Activated T-cell treated with anti-CD3 and anti-CD28 coated beads, Interleukin-2, amount 50 U/mL, for 72 hours (primary cell): ENCODE measurements at places on chromosomes 1 and 21. TPM values are rescaled to one million over a fixed set of nuclear protein-coding genes. Genes with fewer than 3 reads are reported as not detected.
A peak's percentile ranks its signal among the peaks of the same experiment; 100 is the strongest.

The UBL4B gene
- total RNA-seq: not detected

The SCAF4 gene
- 46.0 TPM for total RNA-seq

The TRPM2 gene
- 3.2 TPM for total RNA-seq

The ODR4 gene
- total RNA-seq: 17.5 TPM

The AQP10 gene
- not detected for total RNA-seq

The PTGFRN gene
- total RNA-seq: 14.0 TPM

DNA sequence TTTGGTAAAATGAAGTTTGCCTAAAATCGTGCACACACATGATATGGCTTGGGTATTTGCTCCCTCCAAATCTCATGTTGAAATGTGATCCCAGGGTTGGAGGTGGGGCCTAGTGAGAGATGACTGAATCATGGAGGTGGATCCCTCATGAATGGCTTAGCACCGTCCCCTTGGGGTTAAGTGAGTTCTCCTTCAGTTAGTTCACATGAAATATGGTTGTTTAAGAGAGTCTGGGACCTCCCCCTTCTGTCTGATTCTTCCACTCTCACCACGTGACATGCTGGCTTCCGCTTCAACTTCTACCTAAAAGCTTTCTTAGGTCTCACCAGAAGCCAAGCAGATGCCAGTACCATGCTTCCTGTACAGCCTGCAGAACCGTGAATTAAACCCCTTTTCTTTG, 58.4 kb downstream of the SIPA1L2 start:
- DNase-seq: no peak

- DNase-seq: no peak
Observed at GRCh38 chr1:18018366-18018765, 89.2 kb upstream of the IGSF21 start.

GRCh38 chr1:219518168-219518906, 94.6 kb downstream of the ZC3H11B start:
- DNase-seq: peak; percentile 20

DNA sequence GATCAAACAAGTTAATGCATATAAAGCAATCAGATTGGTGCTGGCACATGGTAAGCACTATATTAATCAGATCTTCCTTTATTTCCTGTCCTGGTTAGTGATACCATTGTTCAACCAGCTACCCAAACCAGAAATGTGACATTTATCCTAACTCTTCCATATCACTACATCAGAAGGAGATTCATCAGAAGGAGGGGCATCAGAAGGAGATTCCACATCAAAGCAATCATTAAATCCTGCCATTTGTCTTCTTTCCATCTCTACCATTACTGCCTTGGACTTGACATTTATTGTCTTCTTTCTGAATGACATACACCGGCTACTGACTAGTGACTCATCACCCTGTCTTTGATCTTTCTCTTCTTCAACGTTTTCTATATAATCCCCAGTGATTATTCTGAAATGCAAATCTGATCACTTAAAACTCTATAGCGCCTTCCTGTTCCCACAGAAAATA, 75.0 kb downstream of the DNM3 start:
- DNase-seq: no peak

GRCh38 chr1:39159224-39160036, 45.1 kb upstream of the MACF1 start:
- no peak for DNase-seq

GRCh38 chr1:156114101-156114918, at the start of gene LMNA:
LMNA (plus strand) TSS chr1:156114711; CDS start chr1:156114919, 208 bp downstream.
- peak; percentile 85 for DNase-seq

DNA sequence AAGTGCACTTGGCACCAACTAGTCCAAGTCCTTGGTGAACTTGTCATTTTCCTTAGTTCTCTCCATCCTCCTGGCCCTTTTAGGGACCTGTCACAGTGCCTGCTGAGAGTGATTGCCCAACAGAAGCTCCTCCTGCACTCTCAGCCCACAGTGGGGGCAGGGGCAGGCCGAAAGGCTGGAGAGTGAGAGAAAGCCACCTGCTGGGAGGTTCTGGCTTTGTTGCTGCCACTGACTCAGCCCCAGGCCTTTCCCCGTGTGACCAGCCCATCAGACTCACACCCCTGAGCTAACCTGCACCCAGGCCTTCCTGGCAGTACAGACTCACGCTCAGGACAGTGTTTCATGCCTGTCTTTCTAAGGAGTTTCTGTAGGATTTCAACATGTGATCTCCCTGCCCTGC, 17.1 kb upstream of the PROK1 start:
- DNase-seq: no peak

DNA sequence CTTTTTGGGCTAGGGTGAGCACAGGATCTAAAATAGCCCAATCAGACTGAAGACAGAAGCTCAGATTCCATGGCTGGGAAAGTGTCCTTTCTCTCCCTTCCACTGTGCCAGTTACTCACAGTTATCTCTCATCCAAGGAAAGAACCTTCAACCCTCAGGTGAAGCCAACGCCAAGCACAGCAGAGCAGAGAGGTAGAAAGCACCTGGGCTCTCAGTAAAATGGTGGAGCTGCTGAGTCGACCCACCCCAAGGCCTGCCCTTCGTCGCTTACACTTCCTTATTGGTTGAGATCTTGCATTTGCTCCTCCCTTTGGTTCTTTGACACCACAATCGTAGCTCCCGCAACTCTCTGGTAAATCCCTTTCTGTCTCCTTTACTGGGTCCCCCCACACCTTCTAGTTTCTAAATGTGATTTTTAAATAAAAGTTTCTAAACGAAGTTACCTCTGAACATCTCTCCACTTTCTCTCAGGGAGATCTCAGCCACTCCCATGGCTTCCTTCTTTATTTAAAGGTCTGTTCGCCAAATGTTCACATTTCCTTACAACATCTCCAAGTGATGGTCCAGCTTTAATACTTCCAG, 27.5 kb upstream of the SLC30A1 start:
- DNase-seq: peak; percentile 40

DNA sequence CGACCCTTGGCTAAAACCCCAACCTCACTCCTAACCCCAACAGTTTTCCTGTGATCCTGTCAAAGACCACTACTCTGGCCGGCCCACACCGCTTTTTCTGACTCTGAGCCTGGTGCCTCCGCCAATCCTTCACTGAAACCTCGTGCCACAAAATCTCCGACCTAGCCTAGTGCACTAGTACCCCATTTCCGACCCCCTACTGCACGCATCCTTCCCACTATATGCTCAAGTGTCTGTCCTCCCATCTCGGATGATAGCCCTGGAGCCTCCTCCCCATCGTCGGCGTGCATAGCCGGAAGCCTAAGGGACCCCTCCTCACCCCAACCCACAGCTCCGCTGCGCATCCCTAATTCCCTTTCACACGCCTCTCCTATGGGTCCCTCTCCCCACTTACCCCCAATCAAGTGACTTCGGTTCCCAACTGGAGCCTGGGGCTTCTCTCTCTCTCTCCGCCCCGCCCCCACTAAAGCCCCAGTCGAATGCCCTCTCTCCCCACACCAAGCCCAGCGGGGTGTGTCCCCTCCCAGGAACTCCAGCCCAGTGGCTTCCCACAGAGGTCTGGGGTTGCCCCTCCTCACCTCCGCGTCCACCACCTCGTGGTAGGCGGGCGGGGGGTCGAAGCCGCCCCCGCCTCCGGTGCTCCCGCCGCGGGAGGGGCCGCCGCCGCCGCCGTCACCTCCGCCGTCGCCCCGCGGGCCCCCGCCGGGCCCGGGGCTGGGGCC, 791 bp downstream of the USP24 start:
- DNase-seq: peak; percentile 35

GRCh38 chr1:66644331-66644730, 107.9 kb upstream of the DYNLT5 start:
- no peak for DNase-seq

- DNase-seq: no peak
Observed at GRCh38 chr21:40294345-40294744, 427.1 kb downstream of the PCP4 start.

- no peak for DNase-seq
Observed at GRCh38 chr21:38494703-38495102, 3.6 kb downstream of the ERG start.

DNA sequence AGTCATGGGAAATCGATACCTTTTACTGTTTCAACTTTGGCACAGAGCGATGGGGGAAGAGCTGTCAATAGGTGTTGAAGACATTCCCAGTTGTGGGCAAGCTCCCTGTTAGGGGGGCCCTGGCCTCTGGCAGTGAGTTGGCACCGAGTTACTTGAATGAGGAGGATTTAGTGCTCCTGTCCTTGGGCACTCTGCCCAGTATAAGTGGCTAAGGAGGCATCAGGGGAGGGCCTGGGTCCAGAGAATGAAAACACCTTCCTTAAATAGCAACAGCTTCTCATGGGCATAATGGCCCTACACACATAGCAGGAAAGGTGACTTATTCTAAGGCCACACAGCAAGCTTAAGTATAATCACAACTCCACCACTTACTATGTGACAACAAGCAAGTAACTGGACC, 664.4 kb downstream of the PTPRU start:
- DNase-seq: no peak

DNA sequence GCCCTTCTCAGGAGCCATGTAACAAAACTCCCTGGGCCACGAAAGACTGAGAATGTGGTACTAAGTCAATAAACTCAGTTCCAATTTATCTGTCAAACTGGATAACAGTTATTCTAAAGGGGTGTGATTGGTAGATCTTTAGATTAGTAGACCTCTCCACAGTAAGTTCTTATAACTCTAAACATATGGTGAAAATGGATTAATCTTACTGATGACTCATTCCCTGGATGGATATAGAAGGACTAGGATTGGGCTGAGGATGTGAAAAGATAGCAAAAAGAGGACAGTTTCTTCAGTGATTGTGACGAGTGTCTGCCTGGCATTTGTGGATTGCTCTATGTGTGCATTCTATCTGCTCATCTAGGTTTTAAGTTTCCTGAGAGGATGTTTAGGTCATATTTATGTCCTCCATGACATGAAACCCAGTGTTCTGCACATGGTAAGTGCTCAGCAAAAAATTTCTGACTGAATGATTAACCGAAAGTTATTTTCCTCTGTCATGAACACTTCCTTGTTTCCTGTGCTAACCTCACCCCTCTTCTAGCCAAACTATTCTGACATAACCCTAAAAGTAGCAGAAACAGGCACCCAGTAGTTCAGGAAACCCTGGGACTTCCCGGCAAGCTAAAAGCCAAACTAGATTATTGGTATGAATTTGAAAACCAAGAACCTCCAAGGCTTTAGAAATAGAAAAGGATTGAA, 397.5 kb upstream of the PLXNA2 start:
- DNase-seq: no peak
